Kasumi-1 (cell line): ENCODE measurements at places on chromosomes 11 and 22.

- DNase-seq, result no peak
Observed at GRCh38 chr11:91396236-91397133, 828.1 kb upstream of the FAT3 start.

GRCh38 chr11:125579811-125580210 is 10.5 kb downstream of the EI24 start:
- no peak for DNase-seq

GRCh38 chr11:104649002-104649401 is 249.3 kb downstream of the CASP12 start:
- DNase-seq, result no peak

DNA sequence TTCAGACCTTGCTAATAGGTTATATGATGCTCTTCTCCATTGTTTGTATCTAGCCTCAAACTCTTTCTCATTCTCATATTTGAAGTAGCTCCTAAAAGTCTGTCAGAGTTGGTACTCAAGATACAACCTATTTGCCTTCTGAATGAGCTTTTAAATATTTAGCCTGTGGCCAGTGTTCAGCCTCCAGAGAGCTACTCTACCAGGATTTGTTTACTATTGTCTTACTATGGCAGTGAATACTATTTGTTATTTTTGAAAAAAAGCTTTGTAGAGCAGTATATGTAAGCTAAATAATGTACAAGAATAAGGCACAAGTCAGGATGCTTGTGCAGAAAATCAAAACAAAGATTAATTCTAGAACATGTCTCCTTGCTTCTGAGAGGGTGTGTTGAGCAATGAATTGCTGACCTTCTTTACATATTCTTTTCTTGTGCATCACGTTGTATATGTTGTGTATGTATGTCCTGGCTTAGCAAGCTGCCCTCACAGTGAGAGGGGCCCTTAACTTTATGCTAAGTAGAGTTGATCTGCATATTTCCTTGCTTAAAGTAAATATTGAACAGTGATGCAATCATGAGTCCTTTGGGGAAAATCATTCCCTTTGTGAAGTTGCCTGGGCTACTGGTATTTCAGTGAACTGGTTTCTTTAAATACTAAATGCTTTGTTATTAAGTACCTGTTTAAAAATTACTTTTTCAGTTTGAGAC is 438.0 kb downstream of the LUZP2 start:
- no peak for DNase-seq

DNA sequence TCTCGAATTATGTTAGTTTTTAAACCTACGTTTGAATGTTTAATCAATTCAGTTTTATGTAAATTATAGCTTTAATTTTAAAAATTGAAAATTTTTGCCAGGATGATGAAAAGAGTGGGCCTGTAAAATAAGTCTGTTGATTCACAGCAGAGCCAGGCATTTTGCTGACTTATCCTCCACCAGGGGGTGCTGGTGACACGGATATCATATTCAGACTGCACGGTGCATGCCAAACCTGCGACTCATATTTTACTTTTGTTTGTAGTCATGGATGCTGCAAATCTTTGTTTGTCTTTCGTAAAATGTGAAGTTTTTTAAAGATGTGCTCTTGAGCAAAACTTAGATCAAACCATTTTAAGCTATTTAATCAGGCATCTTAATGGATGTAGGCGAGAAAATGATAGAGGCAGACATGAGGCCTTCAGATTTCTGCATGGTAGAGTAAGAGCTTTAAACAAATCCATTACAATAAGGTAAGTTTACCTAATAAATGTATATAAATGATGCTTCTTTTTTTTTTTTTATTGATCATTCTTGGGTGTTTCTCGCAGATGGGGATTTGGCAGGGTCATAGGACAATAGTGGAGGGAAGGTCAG is 3.6 kb upstream of the OR8B3 start:
- peak; percentile 55 for DNase-seq

- peak; percentile 65 for DNase-seq
Observed at GRCh38 chr11:29159552-29160465, 857.0 kb downstream of the KCNA4 start.

- DNase-seq, result no peak
Observed at GRCh38 chr11:617199-617911, 1.6 kb upstream of the IRF7 start.
